ENCODE measurements at places on chromosomes 11 and 22. TPM values are rescaled to one million over a fixed set of nuclear protein-coding genes. Genes with fewer than 3 reads are reported as not detected.

GRCh38 chr11:121933294-121933693 lies 182.7 kb downstream of the BLID start:
- H3K36me3 ChIP-seq, result no peaks in the 10 kb centered on the region
- no peak for DNase-seq
- no peaks in the 10 kb centered on the region for H3K27me3 ChIP-seq
- no peak overlapping the region for H3K4me3 ChIP-seq
- H3K27ac ChIP-seq, result no peak overlapping the region

DNA sequence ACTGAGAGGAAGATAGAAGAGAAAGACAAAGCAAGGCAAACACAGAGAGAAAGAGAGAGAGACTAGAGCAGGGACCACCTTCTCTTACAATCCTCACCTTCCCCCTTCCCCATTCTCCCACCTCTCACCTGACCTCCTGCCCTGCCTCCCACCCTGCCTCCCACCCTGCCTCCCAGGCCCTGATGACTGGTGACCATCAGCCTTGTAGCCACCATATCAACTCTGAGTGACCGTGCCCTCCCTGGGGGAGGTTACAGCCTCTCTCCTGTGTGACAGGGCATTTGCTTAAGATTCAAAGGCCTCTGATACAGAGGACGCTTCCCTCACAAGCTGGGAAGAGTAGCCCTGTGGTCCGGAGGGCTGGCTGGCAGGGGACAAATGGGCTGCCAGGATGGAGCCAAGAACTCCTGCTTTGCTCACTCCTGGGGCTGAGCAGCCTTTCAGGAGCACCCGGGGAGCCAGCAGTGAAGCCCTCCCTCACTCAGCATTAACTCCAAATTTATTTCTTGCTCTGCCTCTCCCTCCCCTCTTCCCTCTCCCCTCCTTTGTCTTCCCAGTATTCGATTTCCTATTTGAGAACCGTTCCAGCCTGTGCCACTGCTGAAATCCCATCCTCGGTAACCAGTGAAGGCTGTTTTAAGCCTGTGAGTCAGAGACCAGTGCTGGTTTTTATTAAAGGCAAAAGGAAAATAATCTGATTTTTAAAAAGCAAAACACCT lies 125.2 kb upstream of the SYT13 start:
- no peak for DNase-seq
- H3K27me3 ChIP-seq, result no peaks in the 10 kb centered on the region
- H3K4me1 ChIP-seq, result peaks cover 3% of the 10 kb centered on the region
- no peak overlapping the region for H3K4me3 ChIP-seq

- DNase-seq, result no peak
- H3K27ac ChIP-seq, result peak overlapping the region; percentile 79
- H3K27me3 ChIP-seq, result no peaks in the 10 kb centered on the region
- H3K36me3 ChIP-seq, result no peaks in the 10 kb centered on the region
These were observed 82.9 kb downstream of the ETS1 start for GRCh38 chr11:128504486-128504885.

DNA sequence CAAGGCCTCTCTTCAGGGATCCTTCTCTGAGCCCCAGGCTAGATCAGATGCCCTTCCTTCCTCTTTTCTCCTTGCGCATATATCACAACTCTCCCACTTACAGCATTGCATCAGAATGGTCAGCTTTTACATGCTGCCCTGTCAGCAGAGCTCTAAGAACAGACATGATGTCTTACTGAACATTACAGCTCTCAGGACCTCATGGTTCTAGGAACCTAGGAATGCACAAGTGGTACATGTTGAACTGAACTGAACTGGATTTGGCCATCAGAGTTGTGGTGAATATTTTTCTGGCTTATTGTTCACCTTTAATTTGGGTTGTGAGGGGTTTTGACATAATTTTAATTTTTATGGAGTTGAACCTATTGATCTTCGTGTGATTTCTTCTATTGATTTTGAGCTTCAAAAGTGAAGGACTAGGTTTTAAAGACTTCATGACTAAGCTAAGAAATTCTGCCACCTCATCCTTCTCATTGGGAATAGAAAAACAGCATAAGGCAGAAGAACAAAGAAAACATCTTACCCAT lies 37.7 kb upstream of the SPON1 start:
- peaks cover 6% of the 10 kb centered on the region for H3K4me1 ChIP-seq
- DNase-seq, result no peak
- no peaks in the 10 kb centered on the region for H3K27me3 ChIP-seq
- H3K27ac ChIP-seq, result no peak overlapping the region

GRCh38 chr11:96614101-96614500 lies 224.3 kb downstream of the JRKL start:
- no peak overlapping the region for H3K27ac ChIP-seq
- no peaks in the 10 kb centered on the region for H3K36me3 ChIP-seq
- no peaks in the 10 kb centered on the region for H3K4me1 ChIP-seq
- no peak overlapping the region for H3K4me3 ChIP-seq
- no peak for DNase-seq

DNA sequence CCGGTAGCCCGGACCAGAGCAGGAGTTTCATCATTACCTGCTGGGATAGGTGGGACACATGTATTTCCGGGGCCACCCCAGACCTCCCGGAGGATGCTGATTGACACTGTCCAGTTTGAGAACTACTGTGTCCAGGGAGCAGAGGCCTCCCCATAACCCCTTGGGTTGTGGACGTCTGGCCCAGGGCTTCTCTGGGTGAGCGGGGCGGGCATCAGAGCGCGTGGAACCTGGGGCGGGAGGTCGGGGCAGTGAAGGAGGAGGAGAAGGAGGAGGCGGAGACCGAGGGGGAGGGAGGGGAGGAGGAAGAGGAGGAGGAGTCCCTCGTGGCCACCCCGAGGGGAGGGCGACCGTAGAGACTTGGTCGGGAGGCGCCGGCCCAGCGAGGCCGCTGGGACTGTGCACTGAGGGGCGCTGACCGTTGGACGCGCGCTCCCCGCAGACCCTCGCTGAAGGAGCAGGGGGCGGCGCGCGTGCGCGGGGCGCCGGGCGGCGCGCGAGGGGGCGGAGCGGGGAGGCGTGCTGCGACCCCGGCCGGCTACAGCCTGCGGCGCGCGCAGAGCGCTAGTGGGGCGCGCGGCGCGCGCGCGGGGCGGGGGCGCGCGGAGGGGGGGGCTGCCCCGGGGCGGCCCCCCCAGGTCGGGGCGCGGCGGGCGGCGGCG lies at the start of gene GRK3:
Gene GRK3 (plus strand): TSS at position 356 of the 659 bp plus-strand sequence. CDS start 366 bp downstream, outside the sequence.
- H3K27me3 ChIP-seq, result no peaks in the 10 kb centered on the region
- peak within 1 kb of the TSS; percentile 86 for H3K4me3 ChIP-seq
- no peaks in the 10 kb centered on the region for H3K36me3 ChIP-seq
- peaks cover 13% of the 10 kb centered on the region for H3K4me1 ChIP-seq

DNA sequence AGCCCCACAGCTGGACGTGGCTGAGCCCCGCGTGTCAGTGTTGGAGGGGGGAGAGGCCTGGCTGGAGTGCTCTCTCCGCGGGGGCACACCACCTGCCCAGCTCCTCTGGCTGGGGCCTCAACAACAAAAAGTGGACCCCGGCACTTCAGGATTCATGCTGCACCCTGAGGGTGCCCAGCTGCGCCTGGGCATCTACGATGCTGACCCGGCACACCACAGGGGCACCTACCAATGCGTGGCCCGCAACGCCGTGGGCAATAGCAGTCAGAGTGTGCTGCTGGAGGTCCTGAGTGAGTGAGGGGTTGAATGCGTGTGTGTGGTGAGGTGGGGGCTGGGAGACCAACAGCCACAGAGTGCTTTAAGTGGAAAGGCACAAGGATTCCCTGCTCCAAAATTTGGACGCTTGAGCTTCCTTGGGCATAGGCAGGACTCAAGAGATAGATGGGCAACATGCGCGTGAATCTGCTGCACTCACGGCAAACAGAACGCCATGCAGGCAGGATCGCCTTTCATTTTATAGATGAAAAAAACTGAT lies 7.6 kb downstream of the VSIG10L2 start:
- H3K27ac ChIP-seq, result peak overlapping the region; percentile 29
- DNase-seq, result peak; percentile 86
- no peaks in the 10 kb centered on the region for H3K36me3 ChIP-seq
- H3K4me1 ChIP-seq, result peaks cover 52% of the 10 kb centered on the region

GRCh38 chr11:123601136-123601535 lies 53.3 kb downstream of the SCN3B start:
- no peaks in the 10 kb centered on the region for H3K4me1 ChIP-seq
- no peak overlapping the region for H3K4me3 ChIP-seq
- no peak for DNase-seq
- no peaks in the 10 kb centered on the region for H3K36me3 ChIP-seq
- no peaks in the 10 kb centered on the region for H3K27me3 ChIP-seq
- no peak overlapping the region for H3K27ac ChIP-seq

The CASP4 gene
- total RNA-seq, result 70.2 TPM

The MRGPRE gene
- total RNA-seq, result not detected

Measured in vagina (tissue), 2 donors.